ENCODE measurements at places on chromosomes 6 and 20. TPM values are rescaled to one million over a fixed set of nuclear protein-coding genes. Genes with fewer than 3 reads are reported as not detected.

BMP6 gene
- total RNA-seq = 1.7 TPM

CGA gene
- not detected for total RNA-seq

PDYN gene
- total RNA-seq = not detected

GRCh38 chr6:55495277-55495676, 83.7 kb downstream of the HMGCLL1 start:
- DNase-seq = no peak

GRCh38 chr6:86148586-86148985, 505.9 kb upstream of the SYNCRIP start:
- DNase-seq = no peak

DNA sequence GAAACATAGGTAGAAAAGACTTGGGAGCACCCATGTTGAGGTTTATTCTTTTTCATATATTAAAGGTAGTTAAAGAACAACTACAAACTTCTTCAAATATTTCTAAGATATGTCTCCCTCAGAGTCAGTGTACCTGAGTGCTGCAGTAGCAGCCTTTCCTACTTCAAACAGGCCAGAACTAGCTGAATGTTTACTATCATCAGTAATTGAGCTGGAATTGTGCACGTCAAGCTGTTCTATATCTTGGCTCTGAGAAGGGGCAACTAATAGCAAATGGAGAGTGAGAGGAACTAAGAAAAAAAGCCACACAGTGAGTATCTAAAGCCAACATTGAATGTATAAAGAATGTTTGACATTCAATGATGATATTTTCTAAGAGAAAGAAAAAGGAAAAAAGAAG, 21.7 kb downstream of the MTCL3 start:
- DNase-seq = no peak

DNA sequence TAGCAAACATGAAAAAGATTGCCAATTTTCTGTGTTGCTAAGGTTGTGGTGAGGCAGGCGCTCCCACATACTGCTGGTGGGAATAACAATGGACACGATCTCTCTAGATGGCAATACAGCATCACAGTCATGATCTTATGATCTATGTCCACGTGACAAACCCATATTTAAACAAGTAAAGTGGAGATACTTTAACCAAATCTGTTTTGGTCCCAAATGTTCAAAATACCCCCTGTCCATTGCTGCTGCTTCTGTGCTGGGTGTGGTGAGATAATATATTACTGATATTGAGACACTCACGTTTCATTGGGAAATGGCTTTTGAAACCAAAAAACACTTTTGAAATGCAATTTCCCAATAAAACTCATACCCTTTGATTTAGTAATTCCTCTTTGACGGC, 23.0 kb downstream of the SIRPD start:
- DNase-seq = no peak

- no peak for DNase-seq
Measured at GRCh38 chr20:37627767-37628130, 66.1 kb upstream of the CTNNBL1 start.

All from SJSA1 (cell line).